Activated T-cell treated with anti-CD3 and anti-CD28 coated beads, Interleukin-2, amount 50 U/mL, for 1 hour (primary cell): ENCODE measurements at places on chromosomes 1 and 21.

DNA sequence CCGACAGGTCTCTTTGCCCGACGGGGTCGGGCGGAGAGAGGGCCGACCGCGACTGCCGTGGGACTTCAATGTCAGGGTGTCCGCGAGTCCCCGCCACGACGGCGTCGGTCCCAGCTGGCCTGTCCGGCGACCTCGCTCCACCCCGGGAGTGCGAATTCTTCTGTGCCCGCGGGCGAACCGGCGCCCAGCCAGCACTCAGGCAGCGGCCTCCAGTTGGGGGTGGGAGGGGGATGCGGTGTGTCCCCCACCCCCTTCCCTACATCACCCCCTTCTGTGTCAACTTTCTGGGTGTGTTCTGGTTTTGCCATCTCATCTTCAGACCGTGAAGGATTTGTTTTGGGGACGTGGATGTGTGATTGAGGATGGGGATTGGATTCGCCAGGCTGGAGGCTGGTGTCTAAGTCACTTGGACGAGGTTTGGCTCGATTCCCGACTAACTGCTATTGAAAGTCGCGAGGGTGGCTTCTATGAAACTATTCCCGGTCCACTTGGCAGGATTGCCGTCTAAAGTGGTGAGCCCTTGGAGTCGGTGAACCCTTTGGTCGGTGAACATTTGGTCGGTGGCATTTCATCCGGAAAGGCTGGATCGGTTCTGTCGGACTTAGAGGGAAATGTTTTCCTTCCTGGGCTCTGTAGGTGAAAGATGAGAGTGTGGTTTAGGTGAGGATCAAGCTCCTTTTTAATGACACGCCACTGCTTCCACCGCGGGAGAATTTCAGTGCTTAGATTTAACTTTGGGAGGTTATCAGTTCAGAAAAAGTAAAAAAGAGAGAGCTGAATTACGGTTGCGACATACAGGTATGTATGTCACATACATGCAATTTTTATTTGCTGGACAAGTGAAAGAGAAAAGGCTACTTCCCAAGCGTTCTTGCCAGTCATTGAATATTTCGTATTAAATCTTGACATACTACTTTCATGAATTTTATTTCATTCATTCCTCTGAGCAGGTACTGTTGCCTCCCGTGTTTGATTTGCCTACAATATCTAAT, 771 bp downstream of the ABCD3 start:
- no peak for DNase-seq

DNA sequence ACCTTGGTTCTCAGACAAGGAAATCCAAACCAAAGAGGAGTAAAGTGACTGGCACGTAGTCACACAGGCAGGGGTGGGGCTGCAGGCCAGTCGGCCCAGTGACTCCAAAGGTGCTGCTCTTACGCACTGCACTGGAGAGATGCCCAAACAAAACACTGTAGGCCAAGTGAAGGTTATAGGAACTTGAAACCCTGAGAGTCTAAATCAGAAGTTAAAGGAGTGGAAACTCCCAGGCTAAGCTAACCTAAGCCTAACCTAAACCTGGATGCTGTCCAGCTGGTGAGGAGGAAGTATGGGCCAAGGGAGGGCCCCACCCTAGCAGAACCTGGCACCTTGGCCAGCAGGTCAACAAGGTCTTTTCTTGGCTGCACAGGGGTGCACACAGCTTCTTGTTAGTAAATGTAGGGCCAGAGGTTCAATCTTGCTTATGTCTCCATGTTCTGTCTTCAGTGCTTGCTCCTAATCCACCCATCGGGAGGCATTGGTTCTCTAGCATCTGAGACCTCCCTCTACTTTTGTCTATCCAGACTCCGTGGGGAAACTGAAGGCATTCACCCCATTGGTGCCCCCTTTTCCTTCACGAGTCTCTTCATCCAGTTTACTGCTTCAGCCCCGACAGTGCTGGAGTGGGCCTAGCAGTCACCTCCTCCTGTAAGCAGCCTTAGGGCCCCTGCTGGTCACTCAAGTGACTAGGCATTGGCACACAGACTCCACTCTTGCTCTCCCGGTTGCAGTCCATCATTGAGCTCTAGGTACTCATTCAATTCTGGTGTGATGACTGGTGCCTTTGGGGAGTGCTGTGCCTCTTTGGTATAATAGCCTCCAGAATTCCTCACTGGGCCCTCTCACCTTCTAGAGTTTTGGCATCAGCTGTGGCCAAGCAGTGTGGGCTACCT, 12.9 kb upstream of the TMEM125 start:
- DNase-seq = no peak

- no peak for DNase-seq
These were observed 1.5 kb upstream of the PALMD start for GRCh38 chr1:99644279-99645004.

- DNase-seq = no peak
These were observed 47.7 kb downstream of the ETS2 start for GRCh38 chr21:38853421-38853919.

DNA sequence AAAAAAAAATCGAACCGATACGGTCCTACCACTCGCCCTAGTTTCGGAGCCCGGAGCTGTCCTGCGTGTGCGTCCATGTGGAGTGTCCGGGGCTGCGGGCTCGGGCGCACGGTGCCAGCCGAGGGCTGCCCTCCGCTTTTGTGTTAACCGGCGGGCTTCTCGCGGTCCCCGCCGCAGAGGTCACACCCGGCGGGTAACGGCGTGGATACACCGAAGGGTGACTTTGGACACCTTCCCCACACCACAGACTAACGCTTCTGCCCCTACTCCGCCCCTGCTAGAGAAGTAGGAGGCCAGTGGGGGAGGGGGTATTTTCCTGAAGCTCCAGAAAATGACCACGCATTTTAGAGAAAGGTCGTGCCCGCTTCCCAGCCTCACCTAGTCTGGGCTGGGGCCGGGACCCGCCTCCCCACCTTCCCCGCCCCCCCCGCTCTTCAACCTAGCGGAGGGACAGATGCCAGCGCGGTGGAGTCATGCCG, 609 bp upstream of the ATF3 start:
- DNase-seq = no peak
